Activated naive CD8-positive, alpha-beta T cell treated with anti-CD3 and anti-CD28 coated beads, Interleukin-2, amount 50 U/mL, for 24 hours (primary cell): ENCODE measurements at places on chromosomes 12 and 14.

DNA sequence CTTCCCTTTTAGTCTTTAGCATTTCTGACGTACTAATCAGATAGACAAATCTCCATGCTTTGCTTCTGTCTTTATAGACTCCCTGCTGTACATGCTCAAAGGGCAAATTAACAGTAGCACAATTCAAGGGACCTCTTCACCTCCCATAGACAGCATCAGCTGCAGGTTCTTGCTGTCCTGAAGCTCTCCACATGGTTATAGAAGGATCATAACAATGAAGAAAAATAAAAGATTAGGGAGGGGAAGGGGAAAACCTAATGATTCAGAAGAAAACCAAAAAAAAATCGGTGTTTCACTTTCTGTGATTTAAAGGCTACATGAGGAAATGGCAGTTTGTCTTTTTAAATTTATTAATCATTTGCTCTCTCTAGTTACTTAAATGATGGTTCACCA lies 155.5 kb downstream of the PTCSC3 start:
- DNase-seq: no peak

- no peak for DNase-seq
Measured at GRCh38 chr14:81285245-81285644, 64.5 kb upstream of the GTF2A1 start.

GRCh38 chr12:66047411-66048021 lies 83.0 kb downstream of the LLPH start:
- no peak for DNase-seq

GRCh38 chr12:13843841-13844240 lies 137.6 kb downstream of the GRIN2B start:
- no peak for DNase-seq
